CD4-positive, alpha-beta T cell treated with Interleukin-12 subunit alpha and Interleukin-12 subunit beta, for 1 hour (primary cell): ENCODE measurements at places on chromosomes 7 and 10.

DNA sequence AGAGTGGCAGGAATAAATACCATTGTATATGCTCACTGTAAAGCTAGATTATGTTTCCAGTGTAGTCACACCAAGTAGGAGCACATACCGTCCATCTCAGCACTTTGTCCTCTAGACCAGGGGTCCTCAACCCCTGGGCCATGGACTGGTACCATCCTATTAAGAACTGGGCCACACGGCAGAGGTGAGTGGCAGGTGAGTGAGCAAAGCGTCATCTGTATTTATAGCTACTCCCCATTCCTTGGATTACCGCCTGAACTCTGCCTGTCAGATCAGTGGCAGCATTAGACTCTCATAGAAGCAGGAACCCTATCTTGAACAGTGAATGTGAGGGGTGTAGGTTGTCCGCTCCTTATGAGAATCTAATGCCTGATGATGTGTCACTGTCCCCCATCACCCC, 735.3 kb downstream of the MAGI2 start:
- no peak for DNase-seq

DNA sequence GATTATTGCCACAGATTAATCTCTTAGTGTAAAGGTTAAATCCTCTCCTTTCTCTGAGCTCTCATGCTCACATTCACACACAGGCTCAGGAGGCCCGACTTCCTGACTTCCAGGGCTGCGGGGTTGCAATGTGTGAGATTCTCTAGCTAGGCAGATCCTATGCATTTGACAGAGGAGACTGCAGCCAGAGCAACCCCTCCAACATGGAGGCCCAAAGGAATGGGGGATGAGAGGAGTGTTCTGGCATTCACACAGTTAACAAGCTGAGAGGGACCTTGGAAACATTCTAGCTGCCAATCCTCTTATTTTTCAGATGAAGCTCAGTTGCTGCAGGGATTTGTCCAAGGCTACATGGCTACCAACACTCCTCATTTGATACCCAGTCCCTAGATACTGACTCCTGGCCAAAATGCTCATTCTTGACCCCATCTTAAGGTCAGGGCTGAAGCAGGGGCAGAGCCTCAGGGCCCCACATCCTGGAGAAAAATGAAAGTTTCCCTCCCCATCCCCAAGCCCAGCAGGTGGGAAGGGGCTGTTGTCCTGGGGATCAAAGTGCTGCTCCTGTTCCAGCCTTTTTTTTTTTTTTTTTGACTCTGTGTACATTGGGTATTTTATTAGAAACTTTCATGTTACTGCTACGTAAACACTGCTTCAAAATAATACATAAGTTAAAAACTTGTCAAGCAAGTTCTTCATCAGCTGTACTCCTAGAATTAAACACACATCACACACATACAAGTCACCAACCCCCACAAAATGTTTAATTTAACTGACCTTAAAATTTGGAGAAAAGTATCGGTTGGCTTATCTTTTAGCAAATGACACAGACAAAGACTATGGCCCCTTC, 325.6 kb downstream of the PLXNA4 start:
- no peak for DNase-seq

DNA sequence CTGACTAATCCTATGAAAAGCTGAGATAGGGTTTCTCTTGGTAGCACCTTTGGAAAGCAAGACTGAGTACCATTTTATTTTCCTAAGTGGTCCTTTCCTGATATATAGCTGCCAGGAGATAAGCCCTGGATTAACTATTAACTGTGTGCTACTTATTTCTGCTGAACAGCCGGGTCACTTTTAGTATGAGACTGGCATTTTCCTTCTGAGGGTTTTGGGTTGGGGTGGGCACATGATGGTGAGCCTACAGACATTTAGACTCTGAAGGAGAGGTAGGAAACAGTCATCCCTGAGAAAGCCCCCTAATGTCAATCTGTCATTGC, 29.8 kb upstream of the BMPR1A start:
- DNase-seq: no peak

DNA sequence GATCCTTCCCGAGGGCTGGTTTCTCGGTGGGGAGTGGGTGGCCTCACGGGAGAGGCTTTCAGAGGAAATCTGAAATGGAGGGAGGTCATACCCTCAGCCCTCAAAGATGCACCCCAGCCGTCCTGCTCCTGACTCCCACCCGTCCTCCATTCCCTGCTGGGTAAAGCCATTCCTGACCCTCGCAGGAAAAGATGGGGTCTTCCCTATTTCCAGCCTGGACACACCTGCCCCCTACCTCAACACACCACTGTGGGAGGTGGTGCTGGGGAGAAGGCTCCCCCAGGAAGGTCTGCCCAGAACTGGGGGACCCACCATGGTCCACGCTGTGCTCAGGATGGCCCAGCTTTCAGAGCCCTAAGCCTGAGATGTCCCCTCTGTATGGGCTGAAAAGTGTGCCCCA, 86.9 kb downstream of the CHST15 start:
- DNase-seq: no peak

- DNase-seq: peak; percentile 7
Observed at GRCh38 chr7:93231259-93231658, 907 bp upstream of the VPS50 start.

GRCh38 chr7:73671322-73671661, 3.7 kb downstream of the VPS37D start:
- DNase-seq: no peak

- no peak for DNase-seq
Observed at GRCh38 chr7:96397936-96398598, 76.2 kb upstream of the SLC25A13 start.

DNA sequence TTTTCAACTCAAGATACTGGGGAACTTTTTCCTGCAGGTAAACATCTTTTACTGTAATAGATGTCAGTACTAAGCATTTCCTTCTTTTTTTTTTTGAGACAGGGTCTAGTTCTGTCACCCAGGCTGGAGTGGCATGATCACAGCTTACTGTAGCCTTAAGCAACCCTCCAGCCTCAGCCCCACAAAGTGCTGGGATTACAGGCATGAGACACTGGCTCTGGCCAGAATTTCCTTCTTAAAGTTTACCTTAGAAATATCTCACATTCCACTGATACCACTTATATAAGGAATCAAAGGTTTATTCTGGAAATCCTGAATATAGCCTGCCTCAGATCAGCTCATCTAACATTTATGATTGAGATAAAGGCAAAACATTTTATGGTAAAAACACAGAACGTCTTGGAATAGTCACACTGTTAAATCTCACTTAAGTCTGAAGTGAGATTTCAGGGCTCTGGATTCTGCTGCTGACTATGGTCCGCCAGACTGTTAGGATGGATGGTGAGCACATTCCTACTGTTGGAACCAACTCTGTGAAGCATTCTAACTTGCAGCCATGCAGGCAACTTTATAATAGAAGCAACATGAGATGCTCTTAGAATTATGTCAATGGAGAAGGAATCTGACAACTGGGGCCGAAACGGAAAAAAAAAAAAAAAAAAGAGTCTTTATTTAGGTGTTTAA, 151.9 kb downstream of the ZMYND11 start:
- DNase-seq: no peak

GRCh38 chr7:39554583-39555165, 11.5 kb upstream of the YAE1 start:
- no peak for DNase-seq

- no peak for DNase-seq
Observed at GRCh38 chr7:142867398-142868187, 12.7 kb downstream of the EPHB6 start.

GRCh38 chr7:140653319-140654108, 12.9 kb upstream of the DENND2A start:
- peak; percentile 58 for DNase-seq

DNA sequence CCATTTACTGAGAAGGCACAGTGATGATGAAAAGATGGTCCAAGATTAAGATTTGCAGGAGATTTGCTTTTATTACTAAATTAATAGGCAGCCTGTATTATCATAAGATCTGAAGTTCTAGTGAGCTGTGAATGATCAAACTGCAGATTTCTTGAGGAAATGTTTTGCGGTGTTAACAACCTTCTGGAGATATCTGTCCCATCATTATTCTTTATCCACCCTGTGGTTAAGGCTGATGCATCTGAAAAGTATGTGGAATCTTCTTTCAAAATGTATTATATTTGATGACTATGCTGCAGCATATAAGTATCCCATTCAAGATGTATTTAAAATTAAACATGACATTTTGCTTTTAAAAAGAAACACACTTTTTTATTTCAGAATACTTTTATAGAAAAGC, 150.3 kb downstream of the POLR1F start:
- no peak for DNase-seq

GRCh38 chr7:105828141-105828540, 48.3 kb downstream of the ATXN7L1 start:
- no peak for DNase-seq

DNA sequence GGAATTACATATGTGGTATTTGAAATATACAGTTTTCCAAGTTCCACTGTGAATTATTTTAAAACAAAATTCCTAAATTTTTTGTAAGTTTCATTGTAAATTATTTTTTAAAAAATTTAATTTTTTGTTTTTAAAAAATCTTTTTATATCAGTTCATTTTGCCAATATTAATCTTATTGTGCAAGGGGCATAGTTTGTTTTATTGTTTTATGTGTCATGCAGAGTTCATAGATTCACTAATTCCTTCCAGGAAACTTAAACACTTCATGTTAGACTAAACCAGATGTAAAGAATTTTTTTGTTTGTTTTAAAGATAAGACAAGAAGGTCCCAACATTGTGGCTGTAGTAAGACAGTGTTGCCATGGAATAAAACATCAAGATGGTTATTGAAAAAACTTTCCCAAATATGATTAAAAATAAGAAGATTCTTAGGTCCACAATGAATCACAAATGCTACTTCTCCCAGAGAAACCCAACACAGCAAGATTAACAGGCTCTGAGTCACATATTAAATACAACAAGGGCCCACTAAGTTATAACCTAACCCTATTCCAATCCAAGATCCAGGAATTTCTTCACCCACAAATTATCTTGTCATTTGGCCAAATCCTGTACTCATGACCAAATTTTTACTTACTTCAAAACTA, 464.7 kb upstream of the IGFBP3 start:
- no peak for DNase-seq

GRCh38 chr10:87691506-87692070, 31.9 kb downstream of the PAPSS2 start:
- DNase-seq: no peak

- peak; percentile 55 for DNase-seq
Observed at GRCh38 chr7:158587162-158588084, at the start of gene PTPRN2. Gene PTPRN2, minus strand, starts transcription at chr7:158587823.

DNA sequence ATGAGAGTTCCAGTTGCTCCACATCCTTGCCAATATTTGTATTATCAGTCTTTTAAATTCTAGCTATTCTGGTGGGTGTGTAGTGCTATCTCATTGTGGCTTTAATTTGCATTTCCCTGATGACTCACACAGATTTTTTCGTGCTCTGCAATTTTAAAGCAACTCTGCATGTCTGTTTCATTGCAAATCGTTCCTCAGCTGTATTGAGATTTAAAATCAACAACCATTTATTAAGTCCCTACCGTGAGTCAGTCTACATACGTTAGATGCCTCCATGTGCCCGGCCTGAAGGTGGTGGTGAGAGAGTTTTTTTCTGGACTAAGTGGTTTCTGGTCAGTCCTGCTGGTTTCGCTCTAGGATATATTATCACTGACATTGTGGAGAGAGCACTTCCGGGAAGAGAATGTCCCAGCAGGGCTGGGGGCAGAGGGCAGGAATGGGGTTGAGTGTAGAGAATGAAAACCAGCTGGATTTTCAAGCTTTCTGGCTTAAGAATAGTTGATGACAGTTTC, 8.4 kb upstream of the HYCC1 start:
- no peak for DNase-seq
